ENCODE measurements at places on chromosomes 12 and 14.
A peak's percentile ranks its signal among the peaks of the same experiment; 100 is the strongest.

GRCh38 chr14:76687611-76688382 lies 73.5 kb upstream of the VASH1 start:
- DNase-seq = no peak

GRCh38 chr14:34711796-34712712 lies 2.3 kb downstream of the CFL2 start:
- DNase-seq = no peak

DNA sequence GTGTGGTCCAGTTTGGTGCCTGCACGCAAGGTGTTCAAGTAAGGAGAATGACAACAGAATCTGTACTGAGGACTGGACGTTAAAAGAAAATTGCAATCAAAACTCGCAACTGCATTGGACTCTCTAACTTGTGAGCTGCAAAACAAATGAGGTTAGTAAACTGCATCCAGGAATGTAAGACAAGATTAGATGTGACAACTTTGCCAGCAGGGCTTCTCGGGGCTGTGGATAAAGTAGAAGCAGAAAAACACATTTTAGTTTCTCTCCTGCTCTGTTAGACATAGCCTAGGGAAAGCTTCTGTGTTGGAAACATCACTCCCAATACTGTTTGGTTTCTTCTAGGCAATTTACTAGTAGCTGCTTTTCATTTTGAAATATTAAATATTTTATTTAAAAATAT lies 338.2 kb upstream of the NAV3 start:
- DNase-seq = no peak

- DNase-seq = peak; percentile 20
These were observed 12.9 kb upstream of the TUBA1A start for GRCh38 chr12:49201595-49202295.

DNA sequence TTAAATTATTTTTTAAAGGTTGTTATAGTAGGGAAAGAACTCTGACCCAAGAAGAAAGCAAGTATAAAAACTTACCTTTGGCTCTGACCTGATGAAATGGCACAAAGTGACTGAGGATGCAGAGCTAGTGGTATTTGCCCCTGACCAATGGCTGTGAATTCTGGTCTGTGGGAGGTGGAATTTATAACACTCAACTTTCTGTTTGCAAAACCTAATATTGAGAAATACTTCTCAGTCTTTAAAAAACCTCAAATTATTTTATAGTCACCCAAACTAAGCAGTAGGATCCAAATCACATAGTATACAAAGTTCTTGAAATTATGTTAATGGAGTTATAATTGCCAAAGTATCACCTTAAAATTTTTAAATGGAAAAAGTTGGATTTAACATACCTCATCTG lies at the start of gene EPYC:
EPYC (minus strand) TSS at position 101 of the 400 bp plus-strand sequence. CDS start 2,407 bp downstream, outside the sequence.
- no peak for DNase-seq

- no peak for DNase-seq
These were observed 3.1 kb downstream of the NFYB start for GRCh38 chr12:104134882-104135281.

- no peak for DNase-seq
These were observed 9.2 kb upstream of the TMEM229B start for GRCh38 chr14:67497716-67498115.

DNA sequence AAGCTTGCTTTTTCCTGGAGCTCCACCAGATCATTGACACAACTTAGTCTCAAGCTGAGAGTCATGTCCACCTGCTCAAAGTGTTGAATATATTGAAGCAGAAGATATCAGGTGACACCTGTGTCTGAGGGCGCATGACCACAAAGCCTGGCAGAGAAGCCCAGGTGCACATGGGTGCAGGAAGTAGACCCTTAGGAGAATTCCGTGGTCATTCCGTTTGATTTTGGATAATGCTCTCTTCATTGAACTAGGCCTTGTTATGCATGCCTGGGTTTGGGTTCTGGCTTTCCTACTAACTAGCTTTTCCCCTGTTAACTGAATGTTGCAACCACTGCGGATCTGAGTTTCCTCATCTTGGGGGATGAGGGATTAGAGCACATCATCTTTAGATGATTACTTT lies 7.1 kb downstream of the ARHGDIB start:
- no peak for DNase-seq

- no peak for DNase-seq
These were observed 29.4 kb upstream of the DENND5B start for GRCh38 chr12:31620311-31620710.

GRCh38 chr14:91318911-91319310 lies 74.4 kb upstream of the GPR68 start:
- no peak for DNase-seq

- peak; percentile 41 for DNase-seq
These were observed 85.8 kb downstream of the EXOC5 start for GRCh38 chr14:57182760-57183503.

DNA sequence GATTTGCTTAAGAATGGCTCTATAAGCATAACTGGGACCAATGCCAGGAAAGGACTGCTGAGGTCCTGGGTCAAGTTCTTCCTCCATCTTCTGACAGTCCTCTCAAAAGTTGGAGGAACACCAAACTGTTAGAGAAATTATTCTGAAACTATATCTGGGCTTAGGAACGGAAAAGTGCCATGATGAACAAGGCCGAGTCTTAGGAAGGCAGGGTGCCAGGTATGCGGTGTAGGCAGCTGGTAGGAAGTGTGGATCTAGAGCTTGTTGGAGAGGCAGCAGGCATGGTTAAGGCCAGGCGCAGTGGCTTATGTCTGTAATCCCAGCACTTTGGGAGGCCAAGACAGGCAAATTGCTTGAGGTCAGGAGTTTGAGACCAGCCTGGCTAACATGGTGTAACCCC lies 7.7 kb downstream of the GNPTAB start:
- DNase-seq = no peak

DNA sequence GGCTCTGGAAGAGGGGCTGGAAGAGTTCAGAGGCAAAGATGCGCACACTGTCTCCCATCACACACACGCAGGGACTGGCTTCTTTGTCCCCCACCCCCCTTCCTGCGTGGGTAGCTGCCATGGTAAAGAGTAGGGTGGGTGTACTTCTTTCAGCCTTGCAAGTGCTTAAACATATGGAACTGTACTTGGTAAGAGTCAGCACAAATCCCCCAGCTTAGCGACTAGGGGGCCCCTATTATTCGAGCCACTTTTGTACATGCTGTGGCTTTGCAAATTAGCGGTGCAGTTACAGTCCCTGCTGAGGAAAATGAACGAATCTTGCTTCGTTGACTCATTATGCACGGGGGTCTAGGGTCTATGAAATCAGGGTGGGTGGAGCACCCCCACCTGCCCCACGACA lies 123.8 kb downstream of the AACS start:
- DNase-seq = no peak

DNA sequence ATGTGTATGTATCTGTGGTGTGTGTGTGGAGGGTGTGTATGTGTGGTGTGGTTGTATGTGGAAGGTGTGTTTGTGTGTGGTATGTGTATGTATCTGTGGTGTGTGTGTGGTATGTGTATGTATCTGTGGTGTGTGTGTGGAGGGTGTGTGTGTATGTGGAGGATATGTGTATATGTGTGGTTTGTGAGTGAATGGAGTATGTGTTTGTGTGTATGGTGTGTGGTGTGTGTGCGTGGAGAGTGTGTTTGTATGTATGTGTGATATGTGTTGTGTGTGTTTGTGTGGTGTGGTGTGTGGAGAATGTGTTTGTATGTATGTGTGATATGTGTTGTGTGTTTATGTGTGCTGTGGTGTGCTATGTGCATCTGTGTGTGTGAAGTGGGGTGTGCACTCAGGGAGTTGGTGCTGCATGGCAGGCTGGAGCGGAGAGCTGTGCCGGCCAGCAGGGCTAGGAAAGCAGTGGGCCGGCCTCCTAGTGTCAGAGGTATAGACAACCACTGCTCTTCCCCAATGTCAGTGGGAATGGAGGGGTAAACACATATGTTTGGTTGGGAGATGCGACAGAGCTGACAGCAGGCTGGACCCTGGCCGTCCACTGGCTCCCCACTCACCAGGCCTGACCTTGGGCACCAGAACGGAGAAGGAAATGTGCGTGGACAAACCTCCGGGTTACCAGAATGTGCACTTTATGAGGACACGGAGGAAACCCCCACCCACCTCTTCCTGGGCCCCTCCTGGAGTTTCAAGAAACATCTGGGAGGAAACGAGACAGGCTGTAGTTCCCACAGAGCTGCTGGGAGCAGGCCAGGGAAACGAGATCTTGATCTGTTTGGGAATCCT lies 60.7 kb downstream of the CLMN start:
- no peak for DNase-seq

DNA sequence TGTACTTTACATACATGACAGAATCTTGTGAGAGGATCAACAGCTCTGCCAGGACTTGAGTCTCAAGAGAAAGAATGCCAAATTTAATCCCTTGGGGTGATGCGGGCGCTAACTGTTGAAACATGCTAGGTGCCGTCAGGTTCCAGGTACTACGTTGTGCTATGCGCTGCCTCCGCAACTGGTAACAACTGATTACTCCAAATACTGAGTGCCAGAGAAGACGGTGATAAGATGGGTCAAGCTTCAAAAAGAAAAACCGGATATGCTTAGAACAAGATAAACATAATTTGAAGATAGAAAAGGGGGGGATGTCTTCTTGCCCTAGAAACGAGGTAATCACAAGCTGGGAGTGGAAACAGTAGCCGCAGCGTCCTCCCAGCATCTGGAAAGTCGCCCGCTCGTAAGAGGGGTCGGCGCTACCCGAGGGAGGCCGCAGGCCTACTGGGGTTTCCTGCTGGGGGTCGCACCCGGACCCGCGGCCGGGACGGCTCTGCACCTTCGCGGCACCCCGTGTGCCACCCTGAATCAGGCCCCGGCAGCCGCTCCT lies 678 bp downstream of the ZBTB25 start:
- DNase-seq = no peak

- DNase-seq = no peak
These were observed 106.7 kb upstream of the DAAM1 start for GRCh38 chr14:59081720-59082119.

DNA sequence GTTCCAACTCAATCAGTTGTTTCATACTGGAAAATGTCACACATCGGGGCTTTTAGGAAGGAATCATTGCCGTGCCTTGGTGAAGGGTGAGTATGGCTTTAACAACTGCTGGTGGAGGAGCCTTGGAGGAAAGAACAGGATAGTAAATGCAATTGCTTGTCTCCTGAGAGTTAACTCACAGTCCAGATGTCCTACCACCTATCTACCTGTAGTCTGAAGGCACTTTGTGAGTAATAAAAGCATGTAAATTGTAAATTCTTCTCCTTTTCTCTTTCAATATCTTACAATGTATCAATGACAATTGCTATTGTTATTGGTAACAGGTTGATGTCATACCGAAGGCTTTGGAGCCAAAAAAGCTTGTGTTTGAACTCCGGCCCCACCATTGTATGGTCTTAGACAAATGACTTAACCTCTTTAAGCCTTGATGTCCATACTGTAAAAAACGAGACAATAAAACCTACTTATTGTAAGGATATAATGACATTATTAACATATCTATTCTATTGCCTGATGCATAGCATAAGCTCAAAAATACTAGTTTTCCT lies 397.4 kb downstream of the ADAMTS20 start:
- DNase-seq = no peak

GRCh38 chr12:88960213-88960878 lies 380.1 kb upstream of the KITLG start:
- DNase-seq = peak; percentile 30

GRCh38 chr12:85466890-85467289 lies 186.9 kb downstream of the ALX1 start:
- no peak for DNase-seq

DNA sequence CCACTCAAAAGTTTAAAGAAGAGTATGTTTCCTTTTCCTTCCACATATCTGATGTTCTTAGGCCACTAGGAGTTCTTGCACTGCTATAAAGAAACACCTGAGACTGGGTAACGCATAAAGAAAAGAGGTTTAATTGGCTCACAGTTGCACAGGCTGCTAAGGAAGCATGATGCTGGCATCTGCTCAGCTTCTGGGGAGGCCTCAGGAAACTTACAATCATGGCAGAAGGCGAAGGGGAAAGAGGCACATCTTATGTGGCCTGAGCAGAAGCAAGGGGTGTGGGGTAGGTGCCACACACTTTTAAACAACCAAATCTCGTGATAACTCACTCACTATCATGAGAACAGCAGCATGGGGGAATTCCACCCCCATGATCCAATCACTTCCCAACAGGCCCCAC lies 7.7 kb upstream of the CRADD start:
- DNase-seq = no peak

GRCh38 chr14:21185491-21185890 lies 29.6 kb upstream of the OR5AU1 start:
- DNase-seq = no peak

DNA sequence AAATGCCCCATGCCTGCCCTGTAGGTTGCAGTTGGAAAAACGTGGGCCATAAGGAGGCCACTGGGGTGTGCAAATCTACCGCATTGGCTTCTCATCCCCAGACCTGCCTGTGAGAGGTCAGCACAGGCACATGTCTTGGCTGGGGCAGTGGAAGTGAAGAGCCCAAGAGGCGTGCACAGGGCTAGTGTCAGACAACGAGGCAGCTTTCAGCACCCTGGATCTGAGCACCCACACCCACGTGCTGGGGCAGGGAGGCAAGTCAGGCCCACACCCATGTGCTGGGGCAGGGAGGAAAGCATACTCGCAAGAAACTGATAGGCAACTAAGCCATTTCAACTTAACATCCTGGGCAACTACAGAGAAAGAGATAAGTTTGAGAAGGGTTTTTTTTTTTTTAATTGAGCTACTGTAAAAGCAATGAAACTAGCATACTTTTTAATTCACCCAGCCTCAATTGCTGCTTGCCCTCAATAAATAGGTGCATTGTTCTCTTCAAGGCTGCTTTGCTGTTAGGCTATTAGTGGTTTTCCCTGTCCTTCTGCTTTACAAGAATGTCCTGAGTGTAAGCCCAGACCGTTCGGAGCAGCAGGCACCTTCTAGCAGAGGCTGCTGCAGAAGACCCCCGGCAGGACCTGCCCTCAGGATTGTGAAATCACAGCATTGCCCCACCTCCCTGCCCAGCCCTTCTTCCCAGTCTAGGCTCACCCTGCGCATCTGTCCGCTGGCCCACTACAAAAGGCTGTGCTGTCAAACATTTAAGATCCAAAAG lies 355.3 kb upstream of the FKBP4 start:
- DNase-seq = no peak

DNA sequence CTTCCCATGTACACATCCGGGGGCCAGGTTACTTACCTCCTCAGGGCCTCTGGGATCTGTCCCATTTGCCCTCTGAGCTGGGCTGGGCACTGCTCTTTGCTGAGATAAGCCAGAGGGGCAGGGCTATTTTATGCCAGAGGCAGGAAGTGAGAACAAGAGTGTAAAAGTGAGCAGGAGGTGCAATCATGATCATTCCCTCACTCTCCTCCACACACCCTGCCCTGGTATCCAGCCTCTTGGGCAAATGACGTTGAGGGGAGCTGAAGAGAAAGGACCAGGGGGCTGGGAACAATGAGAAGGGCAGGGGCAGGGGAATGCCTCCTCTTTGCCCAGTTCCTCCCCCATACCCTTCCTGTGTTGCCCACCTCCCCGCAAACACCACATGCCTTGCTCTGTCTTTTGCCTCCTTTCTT lies 4.2 kb downstream of the LPAR5 start:
- DNase-seq = no peak

- no peak for DNase-seq
These were observed 100.8 kb upstream of the NEDD1 start for GRCh38 chr12:96806272-96806671.

- DNase-seq = no peak
These were observed 29.3 kb upstream of the TMCC3 start for GRCh38 chr12:94679554-94680195.

- peak; percentile 27 for DNase-seq
These were observed 67.6 kb upstream of the GNG2 start for GRCh38 chr14:51792809-51793208.

GRCh38 chr14:89264196-89264800 lies 152.7 kb downstream of the FOXN3 start:
- DNase-seq = no peak
